ENCODE measurements at places on chromosomes 7 and 10. TPM values are rescaled to one million over a fixed set of nuclear protein-coding genes. Genes with fewer than 3 reads are reported as not detected.

Gene KIF11
- 56.7 TPM for total RNA-seq

Gene CDC14C
- total RNA-seq: not detected

Gene FLNC
- total RNA-seq: 0.02 TPM

Gene OR2A42
- not detected for total RNA-seq

Gene UPK3BL1
- total RNA-seq: 13.3 TPM

Gene SEMA3D
- total RNA-seq: not detected

Gene GNGT1
- not detected for total RNA-seq

Gene ABCB1
- total RNA-seq: 20.1 TPM

Gene AKR1C8
- total RNA-seq: not detected

Gene OR6B1
- not detected for total RNA-seq

Gene PPA1
- total RNA-seq: 290 TPM

Gene ADAMTS14
- 0.37 TPM for total RNA-seq

Gene ZNF485
- total RNA-seq: 4.6 TPM

Gene CHRM2
- not detected for total RNA-seq

Gene UNC5B
- total RNA-seq: 0.12 TPM

Gene SNX10
- 41.8 TPM for total RNA-seq

Gene CCL24
- 0.46 TPM for total RNA-seq

Gene IRF5
- total RNA-seq: 30.3 TPM

Gene GDF2
- not detected for total RNA-seq

Gene ENTPD1
- total RNA-seq: 0.53 TPM

Gene RNLS
- 2.6 TPM for total RNA-seq

Gene GJD4
- not detected for total RNA-seq

Gene WEE2
- total RNA-seq: not detected

Gene PCDH15
- not detected for total RNA-seq

Gene MEOX2
- not detected for total RNA-seq

Gene CDK14
- 1.7 TPM for total RNA-seq

Gene INPP5A
- total RNA-seq: 14.9 TPM

Gene PITX3
- 0.28 TPM for total RNA-seq

Data from activated T-cell treated with anti-CD3 and anti-CD28 coated beads, Interleukin-2, amount 50 U/mL, for 72 hours (primary cell).